ENCODE measurements at places on chromosomes 6 and 20. TPM values are rescaled to one million over a fixed set of nuclear protein-coding genes. Genes with fewer than 3 reads are reported as not detected.

The PAX1 gene
- total RNA-seq: 0.33 TPM

The RCAN2 gene
- total RNA-seq: 37.3 TPM

The TMEM14C gene
- total RNA-seq: 73.2 TPM

The OPRM1 gene
- total RNA-seq: 1.4 TPM

The SLC22A16 gene
- 0.82 TPM for total RNA-seq

The PTCHD4 gene
- 10.0 TPM for total RNA-seq

The MICB gene
- 2.8 TPM for total RNA-seq

The COL12A1 gene
- 482 TPM for total RNA-seq

The SLC22A23 gene
- total RNA-seq: 27.3 TPM

The GCNT2 gene
- 34.2 TPM for total RNA-seq

The HLA-DRB5 gene
- total RNA-seq: not detected

The PKHD1 gene
- total RNA-seq: 0.66 TPM

The RALY gene
- total RNA-seq: 78.5 TPM

The MYB gene
- 39.5 TPM for total RNA-seq

The CLVS2 gene
- 11.6 TPM for total RNA-seq

The RAET1L gene
- total RNA-seq: not detected

The RIMS1 gene
- 56.7 TPM for total RNA-seq

The MAP1LC3A gene
- 43.0 TPM for total RNA-seq

The RSPH9 gene
- total RNA-seq: 1.7 TPM

The BPI gene
- total RNA-seq: 2.4 TPM

The MATN4 gene
- 11.4 TPM for total RNA-seq

The APOBEC2 gene
- 31.3 TPM for total RNA-seq

The FAXC gene
- 13.9 TPM for total RNA-seq

The WFDC5 gene
- total RNA-seq: not detected

The ADGRF1 gene
- 3.2 TPM for total RNA-seq

The PHF1 gene
- 40.9 TPM for total RNA-seq

The PRPH2 gene
- total RNA-seq: 147 TPM

The POU5F1 gene
- total RNA-seq: not detected

The C6orf132 gene
- total RNA-seq: 4.4 TPM

The BPIFB1 gene
- total RNA-seq: not detected

The ESF1 gene
- total RNA-seq: 28.8 TPM

The USP49 gene
- total RNA-seq: 21.3 TPM

The ERVFRD-1 gene
- not detected for total RNA-seq

The IPCEF1 gene
- 2.1 TPM for total RNA-seq

The LY86 gene
- 2.1 TPM for total RNA-seq

The SESN1 gene
- 66.5 TPM for total RNA-seq

The NRSN2 gene
- total RNA-seq: 16.0 TPM

The DUSP15 gene
- 9.0 TPM for total RNA-seq

The MYBL2 gene
- total RNA-seq: 4.8 TPM

The ADGRF5 gene
- 28.0 TPM for total RNA-seq
